Non-pigmented ciliary epithelial cell (primary cell): ENCODE measurements at places on chromosomes 1 and 21.

DNA sequence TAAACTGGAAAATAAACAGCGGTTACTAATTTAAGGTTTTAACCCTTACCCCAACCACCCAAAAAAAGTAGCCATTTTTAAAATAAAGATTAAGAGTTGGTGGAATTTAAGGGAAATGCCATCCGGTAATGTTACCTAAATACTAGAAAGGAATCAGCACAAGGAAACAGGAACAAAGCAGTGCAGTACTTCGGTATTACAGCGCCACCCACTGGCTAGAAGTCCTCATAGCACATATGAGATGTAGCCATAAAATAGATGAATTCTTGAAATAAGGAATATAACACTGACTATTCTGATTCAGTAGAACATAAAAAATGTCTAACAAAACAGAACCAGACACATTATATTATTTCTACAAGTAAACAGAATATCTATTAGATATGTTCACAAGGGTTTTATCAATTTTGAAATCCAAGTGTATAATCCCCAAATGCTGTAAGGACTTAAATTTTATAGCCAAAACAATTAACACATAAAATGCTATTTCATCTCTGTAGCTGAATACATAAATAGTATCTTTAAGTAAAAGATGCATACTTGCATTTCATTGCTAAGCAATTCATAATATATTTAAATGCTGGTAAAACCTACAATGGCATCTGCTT, 58.8 kb downstream of the FRRS1 start:
- DNase-seq, result no peak

- no peak for DNase-seq
These were observed 8.8 kb upstream of the ADAR start for GRCh38 chr1:154616659-154617345.

DNA sequence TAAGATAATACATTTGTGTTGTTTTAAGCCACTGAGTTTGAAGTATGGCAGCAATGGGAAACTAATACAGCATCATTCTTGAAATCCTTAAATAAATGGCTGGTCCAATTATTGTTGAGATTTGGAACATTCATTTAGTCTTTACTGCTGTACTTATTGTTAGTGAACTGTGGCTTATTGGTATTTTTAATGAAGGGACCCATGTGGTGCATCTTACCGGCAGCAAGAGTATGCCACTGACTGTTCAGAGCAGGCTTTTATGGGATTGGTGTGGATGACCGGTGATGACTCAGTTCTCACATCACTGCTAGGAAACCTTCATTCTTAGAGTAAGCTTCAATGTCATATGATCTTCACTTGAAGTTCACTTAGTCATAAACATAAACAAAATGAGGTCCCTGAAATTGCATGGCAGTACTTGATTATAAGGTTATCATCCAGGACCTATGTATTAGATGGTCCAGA, 31.5 kb downstream of the PRKAA2 start:
- peak; percentile 68 for DNase-seq

- no peak for DNase-seq
These were observed 8.5 kb downstream of the SH3BGRL3 start for GRCh38 chr1:26288311-26288941.

DNA sequence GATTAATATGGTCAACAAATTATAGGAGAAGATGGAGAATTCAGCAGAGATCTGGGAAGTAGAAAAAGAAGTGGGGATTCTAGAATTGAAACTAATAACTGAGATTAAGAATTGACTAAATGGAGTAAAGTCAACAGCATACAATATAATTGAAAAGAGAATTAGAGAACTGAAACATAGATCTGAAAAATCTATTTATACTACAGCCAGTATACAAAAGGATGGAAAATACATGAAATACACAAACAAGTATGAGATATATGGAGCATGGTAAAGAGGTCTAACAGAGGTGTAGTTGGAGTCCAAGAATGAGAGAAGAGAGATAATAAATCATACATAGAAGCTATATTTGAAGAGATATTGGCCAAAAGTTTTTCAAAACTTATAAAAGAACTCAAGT, 235.2 kb downstream of the FGGY start:
- DNase-seq, result no peak

DNA sequence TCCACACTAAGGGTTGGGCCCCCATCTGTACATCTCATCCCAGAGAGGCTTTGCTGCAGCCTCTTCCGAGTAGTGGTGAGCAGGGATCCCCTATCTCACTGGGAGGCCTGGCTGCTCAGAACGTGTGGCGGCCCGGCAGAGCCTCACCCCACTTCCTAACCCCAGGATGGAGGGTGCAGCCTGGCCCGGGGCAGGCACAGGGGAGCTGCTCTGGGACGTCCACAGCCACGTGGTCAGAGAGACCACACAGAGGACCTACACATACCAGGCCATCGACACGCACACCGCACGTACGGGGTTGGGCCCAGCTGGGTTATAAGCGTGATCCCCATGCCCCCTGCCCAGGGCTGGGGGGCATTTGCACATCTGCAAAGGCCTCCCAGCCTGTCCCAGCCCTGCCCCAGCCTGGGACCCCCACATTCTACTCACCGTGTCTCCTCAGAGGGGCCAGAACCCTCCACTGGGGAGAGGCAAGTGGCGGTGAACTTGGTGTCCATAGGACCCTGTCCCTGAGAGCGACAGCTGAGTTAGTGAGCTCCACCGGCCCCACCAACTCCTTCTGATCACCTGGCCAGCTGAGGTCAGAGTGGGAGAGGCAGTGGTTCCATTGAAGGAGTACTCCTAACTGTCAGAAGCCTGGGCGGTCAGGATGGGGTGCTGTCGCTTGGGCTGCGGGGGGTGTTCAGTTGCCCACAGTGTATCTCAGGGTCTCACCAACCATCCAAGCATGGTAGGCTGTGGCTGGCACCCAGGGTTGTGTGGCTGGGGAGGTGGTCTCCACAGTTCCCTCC, 41.2 kb downstream of the TRIM11 start:
- no peak for DNase-seq

GRCh38 chr1:192805832-192806323, 3.0 kb upstream of the RGS2 start:
- DNase-seq, result peak; percentile 91

GRCh38 chr1:91578320-91579109, 77.9 kb downstream of the CDC7 start:
- no peak for DNase-seq

DNA sequence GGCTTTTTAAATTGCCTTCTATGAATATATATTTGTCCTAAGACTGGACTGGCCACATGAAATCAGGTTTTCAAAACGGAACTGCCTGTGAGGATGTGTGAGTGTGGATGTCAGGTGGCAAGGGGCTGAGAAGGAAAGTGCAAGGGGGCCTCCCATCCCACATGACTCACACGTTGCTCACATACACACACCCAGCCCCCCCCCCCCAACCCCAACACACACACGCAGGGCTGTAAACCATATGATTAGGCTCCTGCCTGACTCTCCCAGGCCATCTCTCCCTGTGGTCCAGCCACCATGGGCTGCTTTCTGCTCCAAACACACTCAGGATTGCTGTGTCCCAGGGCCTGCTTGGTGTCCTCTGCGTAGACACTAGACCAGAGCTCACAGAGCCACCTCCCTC, 22.4 kb downstream of the DEGS1 start:
- no peak for DNase-seq

DNA sequence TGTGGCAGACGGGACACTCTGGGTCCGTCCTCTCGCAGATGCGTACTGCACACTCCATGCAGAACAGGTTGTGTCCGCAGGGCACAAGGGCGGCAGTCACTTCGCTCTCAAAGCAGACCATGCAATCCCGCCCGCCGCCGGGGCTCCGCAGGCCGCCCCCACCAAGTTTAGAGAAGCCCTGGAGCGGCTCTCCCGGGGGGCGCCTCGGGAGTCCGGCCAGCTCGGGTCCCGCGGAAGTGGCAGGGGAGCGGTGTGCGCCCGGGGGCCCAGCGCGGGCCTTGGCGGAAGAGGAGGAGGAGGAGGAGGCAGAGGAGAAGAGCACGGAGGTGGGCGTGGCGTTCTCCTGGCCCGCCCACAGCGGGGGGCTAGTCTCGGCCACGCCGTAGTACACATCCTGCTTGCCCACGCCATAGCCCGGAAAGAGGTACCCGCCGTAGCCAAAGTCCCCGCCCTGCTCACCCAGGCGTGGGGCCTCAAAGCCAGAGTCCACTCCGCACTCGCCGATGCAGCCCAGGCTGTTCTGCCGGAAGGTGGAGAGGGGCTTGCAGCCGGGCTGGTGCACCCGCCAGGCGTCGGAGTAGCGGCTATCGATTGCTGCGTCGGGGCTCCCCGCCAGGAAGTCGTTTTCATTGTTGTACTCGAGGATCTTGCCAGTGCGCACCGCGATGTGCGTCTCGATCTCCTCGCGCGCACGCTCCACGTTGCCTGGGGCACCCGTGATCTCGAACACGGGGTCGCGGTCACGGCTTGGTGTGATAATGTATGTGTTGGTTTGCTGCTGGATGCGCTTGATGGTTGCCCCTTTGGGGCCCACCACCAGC, 5.4 kb downstream of the MEX3A start:
- DNase-seq, result no peak

GRCh38 chr1:167791281-167792187, 69.8 kb downstream of the MPZL1 start:
- peak; percentile 50 for DNase-seq

- no peak for DNase-seq
These were observed 230.6 kb downstream of the DSCAM start for GRCh38 chr21:40616377-40616704.

DNA sequence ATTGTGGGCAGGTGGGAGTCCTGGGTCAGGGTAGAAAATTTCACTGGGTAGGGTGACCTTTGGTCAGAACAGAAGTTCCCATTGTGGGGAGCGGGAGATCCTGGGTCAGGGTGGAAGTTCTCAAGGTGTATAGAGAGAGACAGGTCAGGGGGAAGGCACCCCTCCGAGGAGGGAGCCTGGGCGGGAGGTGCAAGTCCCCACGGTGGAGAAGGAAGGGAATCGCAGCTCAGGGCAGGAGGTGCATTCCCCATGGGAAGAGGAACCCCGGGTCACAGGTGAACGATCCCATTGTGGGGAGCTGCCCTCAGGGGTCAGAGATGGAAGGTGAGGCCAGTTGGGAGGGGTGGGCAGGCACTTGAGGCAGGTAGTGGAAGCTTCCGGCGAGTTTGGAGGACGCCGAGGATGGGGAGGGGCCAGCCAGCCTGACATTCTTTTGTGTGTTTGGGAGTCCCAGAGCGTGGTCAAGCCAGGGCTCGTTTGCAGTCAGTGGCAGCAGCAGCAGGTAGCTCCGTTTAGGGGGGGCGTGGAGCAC, 637 bp downstream of the LYPLA2 start:
- no peak for DNase-seq

DNA sequence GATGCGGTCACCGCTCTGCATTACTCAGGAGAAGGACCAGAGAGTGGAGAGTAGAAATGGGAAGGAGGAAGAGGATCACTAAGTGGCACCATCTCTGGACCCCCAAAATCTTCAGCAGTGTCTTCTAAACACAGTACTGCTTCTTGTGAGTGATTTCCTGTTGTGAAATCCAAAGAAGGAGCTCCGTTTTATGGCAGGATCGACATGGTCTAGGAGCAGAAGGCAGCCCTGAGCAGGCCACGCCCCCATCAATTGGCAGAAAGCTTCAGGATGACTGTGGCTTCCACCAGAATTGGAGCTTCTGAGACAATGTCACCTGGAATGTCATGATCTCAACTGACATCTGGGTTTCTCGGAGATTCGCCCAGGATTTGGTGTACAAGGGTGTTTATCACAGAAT, 171.5 kb downstream of the ADSS2 start:
- no peak for DNase-seq

GRCh38 chr1:63731117-63732043, 42.4 kb upstream of the ROR1 start:
- DNase-seq, result peak; percentile 81

DNA sequence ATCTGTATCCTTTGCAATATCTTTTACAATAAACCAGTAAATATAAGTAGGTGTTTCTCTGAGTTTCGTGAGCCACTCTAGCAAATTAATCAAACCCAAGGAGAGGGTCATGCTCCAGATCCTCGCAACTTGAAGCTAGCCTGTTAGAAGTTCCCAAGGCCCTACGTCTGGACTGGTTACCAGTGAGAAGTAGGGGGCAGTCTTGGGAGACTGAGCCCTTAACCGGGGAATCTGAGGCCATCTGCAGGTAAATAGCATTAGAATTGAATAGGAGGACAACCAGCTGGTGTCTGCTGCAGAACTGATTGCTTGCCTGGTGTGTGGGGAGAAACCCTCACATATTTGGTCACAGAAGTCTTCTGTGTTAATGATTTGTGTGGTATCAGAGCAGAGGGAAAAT, 190.5 kb downstream of the RYR2 start:
- no peak for DNase-seq

DNA sequence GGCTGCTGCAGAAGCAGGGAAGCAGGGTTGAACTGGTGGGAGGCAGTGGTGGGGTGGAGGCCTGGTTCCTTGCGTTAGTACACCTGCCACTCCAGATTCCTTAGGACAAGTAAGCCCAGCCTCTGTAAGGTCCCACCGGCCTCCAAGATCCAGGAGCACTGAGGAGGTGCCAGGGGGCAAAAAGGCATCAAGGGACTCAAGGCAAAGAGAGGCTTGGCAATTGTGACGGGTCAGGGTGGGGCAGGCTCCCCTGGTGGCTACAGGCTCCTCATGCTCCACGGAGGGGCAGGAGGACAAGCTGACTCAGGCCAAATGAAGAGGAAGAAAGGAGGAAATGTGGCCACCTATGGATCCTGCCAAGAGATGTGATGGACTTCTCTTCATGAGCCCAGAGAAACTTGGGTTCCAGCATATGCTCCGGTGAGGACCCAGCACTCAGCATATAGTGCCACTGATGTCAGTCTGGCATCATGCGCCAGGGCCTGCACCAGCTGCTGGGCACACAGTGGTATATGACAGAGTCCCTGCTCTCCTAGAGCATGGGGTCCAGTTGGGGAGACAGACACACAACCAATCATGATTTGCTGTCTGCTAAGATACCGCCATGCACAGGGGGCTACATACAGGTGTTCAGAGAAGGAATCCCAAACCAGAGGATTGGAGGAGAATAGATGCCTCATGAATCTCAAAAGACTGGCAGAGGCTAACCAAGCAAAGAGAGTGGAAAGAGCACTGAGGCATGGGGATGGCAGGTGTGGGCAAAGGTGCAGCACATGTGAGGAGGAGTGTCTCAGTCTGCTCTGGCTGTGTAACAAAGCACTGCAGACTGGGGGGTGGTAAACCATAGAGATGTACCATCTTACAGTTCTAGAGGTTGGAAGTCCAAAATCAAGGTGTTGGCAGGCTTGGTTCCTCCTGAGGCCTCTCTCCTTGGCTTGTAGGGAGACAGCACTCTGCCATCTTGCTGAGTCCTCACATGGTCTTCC, 249.7 kb downstream of the RHOU start:
- no peak for DNase-seq

GRCh38 chr1:31779687-31780086, 15.5 kb upstream of the ADGRB2 start:
- no peak for DNase-seq

DNA sequence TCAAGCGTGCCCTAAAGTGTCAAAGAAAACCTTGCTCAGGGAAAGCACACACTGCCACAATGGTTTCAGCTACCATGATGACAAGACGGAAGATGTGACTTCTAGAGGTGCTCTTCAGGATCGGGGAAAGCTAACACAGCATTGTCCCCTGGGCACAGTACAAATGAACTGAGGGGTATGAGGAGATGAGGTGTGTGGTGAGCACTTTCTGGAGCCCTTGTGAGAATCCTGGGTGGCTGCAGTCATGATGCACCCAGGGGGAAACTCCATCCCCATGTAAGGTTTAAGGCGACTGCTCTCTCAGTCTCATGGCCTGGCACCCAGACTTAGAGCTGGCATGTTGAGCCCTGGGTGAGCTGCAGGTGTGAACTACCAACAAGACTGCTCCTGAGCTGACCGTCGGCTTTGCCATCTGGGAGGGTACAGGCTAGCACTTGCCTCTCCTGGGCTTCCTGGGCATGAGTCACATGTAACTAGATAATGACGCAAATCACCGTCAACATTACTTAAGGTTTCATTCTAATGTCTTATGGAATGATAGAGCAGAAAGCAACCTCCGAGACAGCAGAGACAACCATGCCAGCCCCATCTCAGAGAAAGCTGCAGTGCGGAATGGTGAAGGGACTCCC, 144.6 kb downstream of the CLIC6 start:
- DNase-seq, result no peak
